NCI-H1048 (cell line): ENCODE measurements at places on chromosomes 1 and 21.

DNA sequence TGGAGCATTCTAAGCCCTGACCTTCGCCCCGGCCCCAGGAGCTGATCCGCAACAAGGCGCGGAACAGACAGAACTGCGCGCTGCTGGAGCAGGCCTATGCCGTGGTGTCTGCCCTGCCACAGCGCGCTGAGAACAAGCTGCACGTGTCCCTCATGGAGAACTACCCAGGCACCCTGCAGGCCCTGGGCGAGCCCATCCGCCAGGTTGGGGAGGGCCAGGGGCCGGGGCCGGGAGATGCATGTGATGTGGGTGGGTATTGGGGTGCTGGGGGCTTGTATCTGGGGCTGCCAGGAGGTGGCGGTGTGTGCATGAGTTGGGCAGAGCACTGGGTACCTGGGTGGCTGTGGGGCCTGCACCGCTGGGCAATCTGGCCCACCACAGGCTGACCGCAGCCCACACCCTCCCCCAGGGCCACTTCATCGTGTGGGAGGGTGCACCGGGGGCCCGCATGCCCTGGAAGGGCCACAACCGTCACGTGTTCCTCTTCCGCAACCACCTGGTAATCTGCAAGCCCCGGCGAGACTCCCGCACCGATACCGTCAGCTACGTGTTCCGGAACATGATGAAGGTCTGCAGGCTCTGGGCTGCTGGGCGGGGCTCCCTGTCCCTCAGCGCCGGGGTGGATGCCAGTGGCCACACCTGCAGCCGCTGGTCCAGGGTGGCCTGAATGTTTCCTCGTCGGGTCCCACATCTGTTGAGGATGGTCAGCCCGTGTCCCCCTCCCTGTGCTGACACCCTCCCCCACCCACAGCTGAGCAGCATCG is 65.8 kb downstream of the TRIM11 start:
- DNase-seq, result no peak

DNA sequence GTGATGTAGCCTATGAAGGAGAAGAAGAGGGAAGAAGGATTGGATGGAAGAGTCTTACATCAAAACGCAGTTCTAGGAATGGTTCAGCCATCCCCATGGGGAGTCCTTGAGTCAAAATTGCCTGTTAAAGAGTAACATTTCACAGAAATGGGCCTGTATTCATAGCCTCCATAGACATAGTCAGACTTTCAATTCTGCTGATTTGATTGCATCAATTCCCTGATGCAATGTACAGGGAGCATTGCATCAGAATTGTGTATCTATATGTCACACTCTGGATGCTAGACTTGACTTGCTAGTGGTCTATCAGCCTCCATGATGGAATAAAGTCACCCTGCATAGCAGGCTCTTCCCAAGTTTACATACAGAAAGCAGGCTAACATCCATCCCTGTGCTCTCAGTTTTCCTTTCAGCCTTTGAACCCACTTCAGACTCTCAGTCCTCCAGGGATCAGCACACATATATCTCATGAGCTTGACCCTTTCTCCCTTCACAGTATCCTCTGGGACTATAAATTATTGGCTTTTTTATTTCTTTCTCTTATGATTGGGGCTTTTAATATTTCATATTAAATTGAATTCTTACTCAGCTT is 1111.7 kb upstream of the B3GALT2 start:
- no peak for DNase-seq

DNA sequence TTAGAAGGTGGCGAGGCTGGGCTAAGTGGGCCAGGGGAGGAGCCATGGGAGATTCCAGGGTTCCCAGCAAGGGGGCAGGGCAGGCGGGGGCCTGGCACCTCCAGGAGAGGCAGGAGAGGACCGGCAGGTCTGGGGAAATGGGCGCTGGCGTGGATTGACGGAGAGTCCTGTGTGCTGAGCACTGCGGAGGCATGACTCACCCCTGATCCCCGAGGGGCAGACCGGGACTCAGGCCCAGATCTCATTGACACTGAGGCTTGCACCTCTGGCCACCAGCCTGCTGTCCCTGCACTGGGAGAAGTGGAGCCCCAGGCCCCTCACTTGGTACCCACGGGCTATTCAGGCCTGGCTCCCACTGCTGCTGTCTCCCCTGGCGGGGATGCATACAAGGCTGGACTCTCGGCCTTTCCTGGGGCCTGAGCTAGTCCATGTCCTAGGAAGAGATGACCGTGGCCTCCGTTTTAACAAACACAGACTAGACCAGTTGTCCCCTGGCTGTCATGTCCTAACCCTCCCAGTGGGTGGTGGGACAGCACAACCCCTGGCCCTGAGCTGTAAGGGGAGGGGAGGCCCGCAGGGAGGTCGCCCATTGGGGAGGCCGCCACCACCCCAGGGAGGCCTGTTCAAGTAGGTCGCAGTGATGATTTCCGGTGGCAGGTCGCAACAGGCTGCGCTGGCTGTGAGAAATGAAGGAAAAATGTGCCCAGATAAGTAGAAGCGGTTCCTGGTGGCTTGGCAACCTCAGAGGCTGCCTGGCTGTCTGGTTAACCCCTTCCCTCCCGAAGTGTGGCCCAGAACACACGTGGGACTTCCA is 39.7 kb downstream of the RIPK4 start:
- no peak for DNase-seq

- DNase-seq, result no peak
Measured at GRCh38 chr1:151693057-151693651, 23.4 kb downstream of the CELF3 start.
